ENCODE measurements at places on chromosomes 2 and 18.
A peak's percentile ranks its signal among the peaks of the same experiment; 100 is the strongest.

- no peak for DNase-seq
Observed at GRCh38 chr18:59718108-59718463, 20.9 kb upstream of the CCBE1 start.

DNA sequence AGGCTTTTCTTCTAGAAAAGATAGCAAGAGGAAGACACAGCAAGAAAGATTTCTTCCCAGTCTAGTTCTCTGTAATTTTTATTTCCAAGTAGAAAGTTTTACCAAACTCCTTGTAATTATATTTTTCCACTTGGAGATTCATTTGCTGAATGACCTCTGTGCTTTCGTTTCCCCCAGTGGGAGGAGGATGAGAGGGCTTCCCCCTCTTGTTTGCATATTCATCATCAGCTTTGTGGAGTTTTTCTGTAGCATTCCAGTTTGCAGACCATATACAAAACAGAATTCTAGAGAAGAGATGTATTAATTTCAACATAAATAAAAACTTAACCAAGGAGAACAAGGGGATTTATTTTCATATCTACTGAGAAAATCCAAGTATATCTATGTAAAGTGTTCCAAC, 51.3 kb downstream of the RMDN2 start:
- DNase-seq = no peak

DNA sequence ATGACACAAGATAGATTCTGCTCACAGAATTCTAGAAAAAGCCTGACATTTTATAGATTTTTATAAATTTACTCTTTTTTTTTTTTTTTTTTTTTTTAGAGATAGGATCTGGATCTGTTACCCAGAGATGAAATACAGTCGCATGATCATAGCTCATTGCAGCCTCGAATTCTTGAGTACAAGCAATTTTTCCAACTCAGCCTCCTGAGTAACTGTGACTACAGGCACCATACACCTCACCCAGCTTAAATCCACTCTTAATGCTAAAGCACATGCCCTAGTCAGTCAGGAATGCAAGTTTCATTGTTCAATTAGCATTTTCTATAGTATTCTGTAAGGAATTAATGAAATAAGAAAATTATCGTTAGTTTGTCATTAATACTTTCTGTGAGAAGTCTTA, 32.1 kb upstream of the WDR75 start:
- no peak for DNase-seq

DNA sequence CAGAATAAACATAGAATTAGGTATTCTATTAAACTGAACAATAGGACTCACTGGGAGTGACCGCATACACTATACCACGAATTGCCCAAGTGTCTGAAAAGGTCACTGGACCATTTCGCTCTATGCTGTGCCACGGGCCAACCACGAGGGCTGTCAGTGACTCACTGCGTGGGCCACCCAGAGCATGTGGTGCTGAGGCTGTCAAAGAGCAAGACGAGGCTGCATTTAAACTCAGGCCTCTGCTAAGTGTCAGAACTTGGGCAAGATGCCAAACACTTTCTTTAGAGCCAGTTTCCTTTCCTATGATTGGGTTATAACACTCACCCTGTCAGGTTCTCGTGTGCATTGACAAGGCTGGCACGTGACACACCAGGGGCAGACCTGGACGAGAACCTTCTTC, 97.5 kb downstream of the SH3YL1 start:
- DNase-seq = peak; percentile 10

- no peak for DNase-seq
Observed at GRCh38 chr2:124327303-124327702, 302.2 kb downstream of the CNTNAP5 start.

DNA sequence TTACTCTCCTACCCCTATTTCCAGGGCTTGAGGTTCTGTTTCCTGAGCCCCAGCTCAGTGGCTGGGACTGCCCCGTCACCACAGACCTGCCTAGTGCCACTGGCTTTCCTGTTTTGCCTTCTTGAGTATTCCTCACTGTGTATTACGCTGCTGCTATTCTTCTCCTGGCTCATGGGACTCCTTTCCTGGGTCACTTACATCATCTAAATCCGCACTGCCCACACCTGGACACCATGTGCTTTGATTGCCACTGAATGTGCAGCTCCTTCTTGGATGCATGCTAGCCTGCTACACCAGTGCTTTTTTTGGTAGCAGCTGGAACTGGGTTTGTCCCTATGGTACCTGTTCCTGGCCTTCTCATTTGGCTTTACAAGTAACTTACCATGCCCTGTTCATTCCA, 96.6 kb upstream of the PTPRM start:
- no peak for DNase-seq

GRCh38 chr2:8149985-8150539, 531.8 kb upstream of the ID2 start:
- no peak for DNase-seq

GRCh38 chr2:65044097-65044735, 12.0 kb upstream of the CEP68 start:
- DNase-seq = no peak

- DNase-seq = no peak
Observed at GRCh38 chr2:44226753-44227152, 48.5 kb upstream of the SLC3A1 start.

DNA sequence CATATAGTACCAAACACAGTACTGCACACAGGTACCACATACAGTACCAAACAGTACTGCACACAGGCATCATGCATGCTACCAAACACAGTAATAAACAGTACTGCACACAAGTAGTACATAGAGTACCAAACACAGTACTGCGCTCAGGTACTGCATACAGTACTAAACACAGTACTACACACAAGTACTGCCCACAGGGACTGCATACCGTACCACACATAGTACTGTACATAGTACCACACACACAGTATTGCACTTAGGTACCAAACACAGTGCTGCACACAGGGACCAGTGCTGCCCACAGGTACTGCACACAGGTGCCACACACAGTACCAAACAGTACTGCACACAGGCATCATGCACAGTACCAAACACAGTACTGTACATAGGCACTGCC, 74.9 kb downstream of the ZNF236 start:
- DNase-seq = no peak

DNA sequence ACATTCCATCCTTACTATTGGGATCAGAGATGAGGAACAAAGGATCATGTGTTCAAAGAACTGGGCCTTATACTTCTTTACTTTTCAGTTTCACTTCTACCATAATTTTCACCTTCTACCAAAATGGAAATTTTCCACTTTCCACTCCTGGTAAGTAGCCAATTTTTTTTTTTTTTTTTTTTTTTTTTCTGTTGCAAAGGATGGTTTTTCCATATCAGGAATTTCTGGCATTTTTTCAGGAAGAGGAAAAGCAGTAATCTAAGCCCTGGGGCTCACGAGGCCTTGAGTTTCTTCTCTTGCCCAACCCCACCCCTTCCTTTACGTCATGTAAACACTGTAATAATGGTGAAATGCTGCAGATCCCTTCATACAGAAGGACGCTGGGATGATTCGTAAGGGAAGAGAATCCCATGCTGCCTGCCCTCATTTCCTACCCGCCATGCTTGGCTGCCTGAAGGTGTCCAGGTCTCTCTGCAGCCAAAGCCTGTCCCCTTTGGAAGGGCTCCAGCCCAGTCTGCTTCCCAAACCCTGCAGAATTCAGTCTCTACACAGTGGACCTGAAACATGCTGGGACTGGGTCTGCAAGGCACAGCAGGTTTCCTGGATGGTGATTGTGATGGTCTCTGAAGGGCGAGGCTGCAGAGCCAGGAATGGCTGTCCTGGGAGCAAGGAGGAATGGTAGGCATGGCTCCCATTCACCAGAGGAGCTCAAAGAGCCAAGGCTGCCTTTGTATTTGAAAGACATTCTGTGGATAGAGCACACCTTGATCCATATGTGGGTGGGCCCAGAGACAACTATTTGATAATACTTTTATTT, 57.0 kb downstream of the EFR3B start:
- no peak for DNase-seq

DNA sequence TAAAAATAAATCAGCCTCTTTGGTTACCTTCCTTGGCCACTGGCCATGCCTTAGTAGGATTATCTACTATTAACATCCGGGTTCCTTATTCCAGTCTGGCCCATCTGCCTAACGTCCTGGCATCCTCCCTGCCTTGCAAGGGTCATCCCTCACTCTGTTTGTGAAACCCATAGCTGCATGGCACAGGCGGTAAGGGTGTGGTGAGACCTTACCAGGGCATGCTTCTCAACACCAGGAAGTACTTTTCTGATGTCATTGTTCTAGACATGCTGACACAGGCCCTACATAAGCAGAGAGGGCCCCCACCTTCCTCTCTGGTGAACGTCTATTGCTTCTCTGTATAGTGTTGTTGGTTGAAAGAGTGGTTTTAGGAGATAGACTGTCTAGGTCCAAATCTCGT, 296.8 kb upstream of the SPRED2 start:
- DNase-seq = no peak

DNA sequence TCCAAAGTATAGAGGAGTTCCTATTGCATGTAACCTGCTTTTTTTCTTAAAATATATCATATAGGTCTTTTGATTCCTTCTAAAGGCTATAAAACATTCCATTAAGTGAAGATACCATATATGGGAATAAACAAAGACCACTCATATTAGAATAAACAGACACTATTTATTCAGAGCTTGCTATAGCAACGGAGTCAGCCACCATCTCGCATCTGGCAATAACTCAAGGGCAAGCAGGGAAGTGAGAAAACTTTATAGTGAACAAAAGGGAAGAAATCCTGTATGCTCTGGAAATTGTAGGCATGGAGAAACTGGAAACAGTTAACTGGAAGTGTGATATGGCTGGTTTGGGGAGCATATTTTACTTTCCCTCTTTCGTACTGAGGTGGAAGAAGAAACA, 301.9 kb downstream of the PTH2R start:
- no peak for DNase-seq

DNA sequence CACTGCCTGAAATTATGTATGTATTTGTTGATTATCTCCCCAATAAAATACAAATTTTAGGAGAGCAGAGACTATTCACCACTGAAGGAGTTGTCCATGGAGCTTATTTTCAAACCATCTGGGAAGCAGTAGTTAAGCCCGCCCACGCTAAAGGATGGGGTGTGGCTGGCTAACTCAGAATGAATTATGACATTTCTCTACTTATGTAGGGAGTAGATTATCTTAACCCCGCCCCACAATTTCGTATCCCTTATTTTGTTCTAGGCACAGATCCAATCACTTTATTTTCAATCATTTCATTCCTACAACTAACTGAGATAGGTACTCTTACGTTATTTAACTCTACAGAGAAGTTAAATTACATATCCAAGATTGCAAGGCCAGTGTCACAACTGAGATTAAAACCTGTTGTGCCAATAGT, 1.4 kb upstream of the LAPTM4A start:
- no peak for DNase-seq

- no peak for DNase-seq
Observed at GRCh38 chr2:233380132-233380895, 26.0 kb downstream of the DGKD start.

DNA sequence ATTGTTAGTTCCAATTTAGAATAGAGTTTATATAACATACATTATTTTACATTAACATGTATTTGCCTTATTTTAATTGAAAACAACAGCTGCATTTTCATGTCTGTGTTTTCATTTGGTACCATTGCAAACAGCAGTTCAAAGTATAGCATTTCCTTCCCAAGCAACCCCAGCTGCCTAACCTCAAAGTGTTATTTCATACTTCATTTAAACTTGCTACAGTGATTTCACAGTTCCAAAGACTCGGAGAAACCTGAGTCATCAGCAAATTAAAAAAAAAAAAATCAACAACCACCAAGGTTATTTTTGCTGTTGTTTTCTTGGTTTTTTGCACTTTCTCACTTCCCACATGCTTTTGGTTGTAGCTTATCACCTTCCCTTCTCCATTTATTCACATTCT, 236.5 kb upstream of the SPHKAP start:
- DNase-seq = no peak

DNA sequence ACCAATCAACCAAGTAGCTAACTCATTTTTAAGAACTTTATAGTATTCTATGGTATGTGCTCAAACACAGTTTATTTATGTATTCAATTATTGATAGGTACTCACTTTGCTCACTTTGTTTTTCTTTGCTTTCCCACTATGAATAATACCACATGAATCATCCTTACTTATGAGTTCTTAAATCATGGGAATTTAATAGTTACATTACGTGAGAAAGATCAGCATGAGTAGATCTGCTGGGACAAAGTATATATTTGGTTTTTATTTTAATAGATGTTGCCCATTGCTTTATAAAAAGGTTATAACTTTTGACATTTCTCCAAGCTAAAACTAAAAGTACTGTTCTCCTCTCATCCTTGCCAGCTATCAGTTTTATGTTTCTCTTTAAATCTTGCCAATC, 390.7 kb downstream of the LRATD1 start:
- no peak for DNase-seq

GRCh38 chr2:202039278-202040078, 5.8 kb downstream of the FZD7 start:
- no peak for DNase-seq

- no peak for DNase-seq
Observed at GRCh38 chr18:62875323-62875722, 160.0 kb downstream of the PHLPP1 start.

DNA sequence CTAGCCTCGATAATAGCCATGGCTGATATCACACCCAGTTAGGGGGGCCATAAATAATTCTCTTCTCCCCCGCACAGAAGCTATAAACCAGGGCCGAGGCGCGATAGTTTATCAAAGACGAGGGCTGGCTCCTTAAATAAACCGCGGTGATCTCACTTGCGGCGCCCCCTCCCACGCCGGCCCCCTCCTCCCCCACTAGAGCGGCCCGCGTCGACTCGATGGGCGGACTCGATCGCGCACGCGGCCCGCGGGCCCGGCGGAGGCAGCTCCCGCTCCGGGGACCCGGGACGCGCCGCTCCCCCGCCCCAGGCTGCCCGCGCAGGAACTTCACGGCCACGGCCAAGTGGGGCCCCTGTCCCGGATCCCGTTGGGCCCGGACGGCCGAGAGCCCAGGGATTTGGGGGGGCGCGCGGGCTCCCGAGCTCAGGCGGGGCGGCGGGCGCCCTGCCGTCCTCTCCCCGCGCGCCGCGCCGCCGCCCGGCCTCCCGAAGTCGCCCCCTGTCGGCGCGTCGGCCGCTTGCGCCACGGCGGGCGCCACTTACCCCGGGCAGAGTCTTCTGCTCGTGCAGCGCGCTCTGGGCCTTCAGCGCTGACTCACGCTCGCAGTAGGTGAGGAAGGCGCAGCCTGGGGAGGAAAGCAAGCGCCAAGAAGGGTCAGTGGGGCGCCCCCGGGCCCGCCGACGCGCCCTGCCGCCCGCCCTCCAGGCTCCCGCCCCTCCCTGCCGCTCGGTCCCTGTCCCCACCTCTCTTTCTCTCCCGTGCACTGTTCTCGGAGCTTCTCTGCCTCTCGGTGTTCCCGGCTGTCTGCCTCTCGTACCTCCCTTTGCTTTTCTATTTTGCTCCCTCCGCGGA, 80.4 kb downstream of the CELF4 start:
- peak; percentile 23 for DNase-seq

DNA sequence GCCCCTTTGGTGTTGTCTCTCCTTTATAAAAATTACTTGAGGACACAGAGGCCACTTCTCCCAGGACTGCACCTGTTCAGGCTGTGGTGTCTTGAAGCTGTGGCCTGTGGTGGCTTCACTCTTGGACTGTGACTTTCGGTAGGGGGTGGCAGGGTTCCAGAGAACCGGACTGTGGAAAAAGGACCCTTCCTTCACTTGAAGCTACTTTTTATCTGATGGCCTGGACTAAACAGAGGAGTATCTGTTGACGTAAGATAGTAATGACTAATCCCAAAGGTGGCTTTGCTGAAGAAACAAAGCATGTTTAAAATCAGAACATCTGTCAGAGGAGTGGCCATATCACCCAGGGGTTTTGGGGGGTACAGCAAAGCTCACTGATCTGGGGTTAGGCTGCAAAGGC, 60.8 kb downstream of the CENPO start:
- no peak for DNase-seq

GRCh38 chr2:229081411-229081810, 189.7 kb downstream of the PID1 start:
- DNase-seq = no peak

Measured in activated naive CD8-positive, alpha-beta T cell treated with anti-CD3 and anti-CD28 coated beads, Interleukin-2, amount 50 U/mL, for 24 hours (primary cell).